ENCODE measurements at places on chromosomes 1 and 21. TPM values are rescaled to one million over a fixed set of nuclear protein-coding genes. Genes with fewer than 3 reads are reported as not detected.
A peak's percentile ranks its signal among the peaks of the same experiment; 100 is the strongest.

DNA sequence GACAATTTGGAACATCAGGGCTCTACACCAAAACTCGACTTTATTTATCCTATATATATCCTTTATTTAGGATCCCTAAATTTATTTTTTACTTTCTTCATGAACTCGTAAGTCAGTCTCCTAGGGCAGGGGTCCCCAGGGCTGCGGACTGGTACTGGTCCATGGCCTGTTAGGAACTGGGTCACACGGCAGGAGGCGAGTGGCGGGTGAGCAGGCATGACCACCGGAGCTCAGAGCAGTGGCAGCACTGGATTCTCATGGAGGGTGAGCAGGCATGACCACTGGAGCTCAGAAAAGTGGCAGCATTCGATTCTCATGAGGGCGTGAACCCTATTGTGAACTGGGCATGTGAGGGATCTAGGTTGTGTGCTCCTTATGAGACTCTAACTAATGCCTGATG is 427.0 kb downstream of the SMYD3 start:
- no peak for DNase-seq

DNA sequence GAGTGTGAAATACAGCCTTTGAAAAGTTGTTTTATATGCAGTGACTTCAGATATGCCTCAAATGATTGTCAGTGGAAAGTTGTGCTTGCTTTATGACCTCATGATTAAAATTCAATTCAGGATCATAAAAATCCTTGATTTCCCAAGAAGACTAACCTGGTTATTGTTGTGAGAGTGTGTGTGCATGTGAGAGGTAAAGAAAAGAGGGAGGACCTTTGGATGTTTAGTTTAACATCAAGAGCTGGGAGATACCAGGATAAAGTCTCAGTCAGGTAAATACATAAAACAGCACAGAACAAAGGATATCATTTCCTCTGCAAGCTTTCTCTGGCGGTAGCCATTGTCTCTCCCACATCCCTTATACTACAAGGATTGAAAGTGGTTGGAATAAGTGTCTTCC is 14.4 kb downstream of the BTBD8 start:
- no peak for DNase-seq

- DNase-seq: no peak
These were observed 537.7 kb downstream of the BRINP3 start for GRCh38 chr1:189939967-189940366.

DNA sequence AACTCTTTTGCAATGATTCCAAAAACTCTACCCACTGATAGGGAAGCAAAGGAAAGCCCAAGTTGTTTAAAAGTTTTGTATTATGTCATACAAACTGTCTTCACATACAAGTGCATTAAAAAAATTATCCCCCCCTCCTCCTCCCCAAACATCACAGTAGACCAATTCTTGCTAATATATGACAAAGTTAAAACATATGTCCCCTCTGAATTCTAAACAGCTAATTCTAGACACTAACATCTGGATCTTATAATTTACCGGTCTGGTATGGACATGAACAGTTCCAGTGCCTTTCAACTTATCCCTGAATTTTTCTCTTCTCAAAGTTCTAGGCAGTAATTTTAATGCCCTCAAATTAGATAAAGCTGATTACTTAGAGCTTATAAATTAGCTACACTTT is 13.4 kb downstream of the RIT1 start:
- no peak for DNase-seq

DNA sequence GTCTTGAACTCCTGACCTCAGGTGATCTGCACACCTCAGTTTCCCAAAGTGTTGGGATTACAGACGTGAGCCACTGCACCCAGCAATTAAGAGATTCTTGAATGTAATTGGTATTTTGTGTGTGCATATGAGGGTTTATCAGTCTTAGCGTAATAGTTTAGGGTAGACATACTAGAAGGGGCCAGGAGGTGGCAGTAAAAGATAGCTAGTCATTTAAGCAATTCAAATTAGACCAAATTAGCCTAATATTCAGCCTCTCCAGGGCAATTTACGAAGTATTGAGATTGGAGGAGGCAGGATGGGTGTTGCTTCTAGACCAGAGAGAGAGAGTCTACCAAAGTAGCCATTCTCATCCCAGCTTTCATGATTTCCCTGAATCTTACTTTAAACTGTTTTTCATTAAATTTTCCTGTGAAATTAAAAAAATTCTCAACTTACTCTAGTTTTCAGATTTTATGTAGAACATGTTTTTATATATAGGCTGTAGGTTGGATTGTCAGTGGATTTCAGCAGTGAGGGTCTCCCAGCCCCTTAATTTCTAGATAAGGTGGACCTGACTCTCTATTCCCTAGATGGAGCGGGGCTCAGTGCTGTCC is 119.7 kb downstream of the HHAT start:
- peak; percentile 24 for DNase-seq

DNA sequence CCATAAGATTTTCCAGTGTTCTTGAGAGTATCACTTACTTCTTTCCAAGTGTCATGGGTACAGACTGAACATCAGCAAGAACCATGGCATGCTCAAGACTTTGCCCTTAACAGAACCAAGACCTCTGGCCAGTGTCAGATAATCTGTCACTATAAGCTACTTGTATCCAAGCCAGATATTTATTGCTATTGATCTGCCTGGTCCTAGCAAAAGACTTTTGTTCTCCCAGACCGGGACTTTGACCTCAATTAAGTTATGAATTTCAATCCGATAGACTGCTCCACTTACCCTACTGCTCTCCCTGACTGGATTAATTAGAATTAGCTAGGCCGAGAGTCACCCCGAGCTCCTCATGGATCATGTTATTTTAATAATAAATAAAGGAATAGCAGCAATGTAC is 129.6 kb downstream of the ACBD6 start:
- no peak for DNase-seq

GRCh38 chr1:7228252-7228961 is 443.2 kb downstream of the CAMTA1 start:
- no peak for DNase-seq

- DNase-seq: no peak
These were observed at the start of gene VWA1 for GRCh38 chr1:1435106-1435903. Gene VWA1 (plus strand): TSS chr1:1435690. CDS start chr1:1435749, 59 bp downstream.

- no peak for DNase-seq
These were observed 6.3 kb downstream of the LEFTY2 start for GRCh38 chr1:225934711-225935110.

DNA sequence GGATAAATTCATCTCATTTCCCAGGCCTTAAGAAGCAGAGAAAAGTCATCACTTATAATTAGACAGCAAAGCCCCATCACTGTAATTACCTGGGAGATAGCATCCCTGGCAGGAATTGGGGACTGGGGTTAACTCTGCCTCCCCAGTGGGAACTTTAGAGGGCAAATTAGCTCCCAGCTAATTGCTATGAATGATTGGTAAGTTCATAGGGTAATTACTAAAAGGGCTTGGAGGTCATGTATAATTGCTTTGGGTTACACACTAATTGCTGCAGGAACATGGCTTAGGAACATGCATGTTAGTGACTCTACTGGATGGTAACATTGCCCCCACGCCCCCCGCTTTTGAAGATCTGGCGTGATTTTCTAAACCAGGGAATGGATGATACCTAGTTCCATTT is 64.8 kb downstream of the UBE2T start:
- no peak for DNase-seq

DNA sequence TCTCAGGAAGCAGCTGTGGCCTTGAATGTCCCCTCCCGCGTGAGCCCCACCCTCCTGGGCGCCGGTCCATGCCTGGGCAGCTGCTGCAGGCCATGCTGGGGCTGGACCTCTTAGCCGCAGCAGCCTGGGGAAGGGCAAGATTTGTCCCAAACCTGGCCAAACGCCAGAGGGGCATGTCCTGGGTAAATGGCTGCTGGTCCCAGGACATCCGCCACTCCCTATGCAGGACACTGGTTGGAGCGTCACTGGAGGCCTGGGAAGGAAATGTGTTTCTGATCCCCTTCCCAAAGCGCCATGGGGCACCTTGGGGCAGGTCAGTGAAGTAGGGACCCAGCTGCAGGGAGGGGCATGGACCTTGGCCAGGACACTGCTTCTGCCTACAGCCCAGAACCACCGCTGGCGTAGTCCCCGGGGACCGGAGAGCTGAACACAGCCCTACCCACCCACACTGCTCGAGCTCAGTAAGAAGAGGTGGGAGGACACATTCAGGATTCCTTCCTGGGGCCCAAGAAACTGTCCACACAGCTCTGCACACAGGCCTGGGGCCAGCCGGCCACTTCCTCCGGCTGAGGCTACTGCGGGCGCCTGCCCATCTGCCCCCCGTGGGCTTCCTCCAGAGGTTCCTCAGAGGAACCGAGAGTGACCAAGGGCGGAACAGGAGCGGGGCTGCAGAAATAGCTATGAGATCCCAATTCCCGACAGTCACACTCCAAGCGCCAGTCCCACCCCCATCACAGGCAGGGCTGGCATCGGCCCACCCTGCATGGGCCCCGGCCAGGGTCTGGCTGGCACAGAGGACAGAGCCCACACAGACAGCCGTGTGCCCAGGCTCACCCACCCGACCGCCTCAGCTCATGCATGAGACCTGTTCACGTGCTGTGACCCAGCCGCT is 10.8 kb upstream of the PLEKHG5 start:
- no peak for DNase-seq

RIPPLY3 gene
- 0.05 TPM for total RNA-seq

SH3BGR gene
- 3.0 TPM for total RNA-seq

OR2T33 gene
- total RNA-seq: not detected

HMGCL gene
- total RNA-seq: 34.2 TPM

TINAGL1 gene
- total RNA-seq: 6.3 TPM

AUNIP gene
- total RNA-seq: 4.5 TPM

RCC2 gene
- 56.8 TPM for total RNA-seq

NBPF11 gene
- 5.9 TPM for total RNA-seq

KLHDC9 gene
- 1.9 TPM for total RNA-seq

EVI5 gene
- 7.1 TPM for total RNA-seq

TNFAIP8L2 gene
- 30.0 TPM for total RNA-seq

SLFNL1 gene
- total RNA-seq: 0.19 TPM

Data from thymus (tissue), 14 donors.